ENCODE measurements at places on chromosomes 7 and 10.

DNA sequence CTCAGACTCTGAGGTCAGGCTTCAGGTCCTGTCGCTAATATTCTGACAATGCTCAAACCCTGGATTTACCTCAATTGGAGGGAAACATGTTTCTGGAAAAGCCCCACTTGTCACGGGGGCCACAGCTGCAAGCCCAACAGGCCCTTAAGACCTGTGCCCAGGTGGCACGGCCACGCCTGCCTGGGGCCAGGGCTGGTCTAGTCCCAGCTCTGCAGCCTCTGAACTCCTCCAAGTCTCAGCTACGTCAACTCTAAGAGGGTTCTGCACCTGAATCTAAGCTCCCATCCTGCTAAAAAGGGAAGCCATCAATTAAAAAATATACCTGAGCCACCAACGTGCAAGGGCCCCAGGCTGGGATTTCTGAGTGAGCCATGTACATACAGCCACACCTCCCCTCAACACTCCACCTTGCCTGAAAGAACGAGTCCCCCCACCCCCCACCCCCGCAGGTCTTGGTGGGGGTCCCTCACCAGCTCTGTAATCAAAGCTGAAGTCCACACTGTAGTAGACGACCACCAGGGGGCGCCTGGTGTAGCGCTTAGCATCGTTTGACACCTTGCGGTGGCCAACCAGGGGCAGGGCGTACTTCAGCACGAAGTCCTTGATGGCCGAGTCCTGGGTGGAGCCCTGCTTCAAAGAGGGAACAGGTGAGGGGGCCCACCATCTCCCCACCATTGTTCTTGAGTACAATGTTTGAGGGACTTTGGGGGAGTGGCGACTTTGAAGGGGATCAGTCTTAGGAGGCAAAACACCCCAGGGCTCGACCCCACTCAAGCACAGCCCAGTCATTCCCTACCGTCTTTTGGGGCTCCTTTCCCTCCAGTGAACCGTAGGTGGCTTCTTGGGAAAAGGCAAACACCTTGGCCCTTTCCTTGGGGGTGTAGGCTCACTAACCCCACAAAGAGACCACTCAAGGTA lies 22.6 kb downstream of the PDIA4 start:
- peak; percentile 69 for DNase-seq

DNA sequence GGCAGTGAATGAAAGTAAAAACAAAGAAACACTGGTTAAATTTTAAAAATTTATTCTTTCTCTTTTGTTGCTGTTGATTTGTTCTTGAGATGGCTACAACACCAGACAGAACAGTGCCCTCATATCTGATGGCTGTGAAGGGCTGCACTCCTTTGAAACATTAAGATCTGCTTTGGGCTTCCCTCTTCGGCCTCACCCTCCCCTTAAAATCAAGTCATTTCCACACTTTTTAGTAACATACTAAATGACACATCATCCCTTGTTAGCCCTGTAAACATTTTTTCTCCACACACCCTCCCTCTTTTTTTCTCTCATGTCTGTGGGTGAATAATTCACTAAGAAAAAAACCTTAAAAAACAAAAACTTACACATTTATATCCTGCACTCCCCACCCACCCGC lies 16.4 kb downstream of the IRF5 start:
- no peak for DNase-seq

DNA sequence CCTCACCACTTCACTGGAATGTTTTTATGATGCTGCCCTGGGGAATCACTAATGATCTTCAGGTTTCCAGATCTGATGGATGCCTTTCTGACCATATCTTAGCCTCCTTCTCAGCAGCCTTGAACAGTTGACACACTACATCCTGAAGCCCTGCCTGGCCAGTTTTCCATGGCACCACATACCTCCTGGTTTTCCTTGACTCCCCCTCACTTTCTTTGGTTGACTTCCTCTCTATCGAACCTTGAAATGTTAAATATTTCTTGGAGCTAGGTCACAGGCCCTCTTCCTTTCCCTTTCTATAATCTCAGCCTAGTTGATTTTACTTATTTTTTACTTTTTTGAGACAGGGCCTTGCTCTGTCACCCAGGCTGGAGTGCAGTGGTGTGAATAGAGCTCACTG lies 108.8 kb upstream of the CDK1 start:
- no peak for DNase-seq

GRCh38 chr10:124231168-124232155 lies 138.1 kb upstream of the CHST15 start:
- DNase-seq, result no peak

Measured in renal pelvis (tissue), 12 donors.